ENCODE measurements at places on chromosomes 1 and 21. TPM values are rescaled to one million over a fixed set of nuclear protein-coding genes. Genes with fewer than 3 reads are reported as not detected.

DNA sequence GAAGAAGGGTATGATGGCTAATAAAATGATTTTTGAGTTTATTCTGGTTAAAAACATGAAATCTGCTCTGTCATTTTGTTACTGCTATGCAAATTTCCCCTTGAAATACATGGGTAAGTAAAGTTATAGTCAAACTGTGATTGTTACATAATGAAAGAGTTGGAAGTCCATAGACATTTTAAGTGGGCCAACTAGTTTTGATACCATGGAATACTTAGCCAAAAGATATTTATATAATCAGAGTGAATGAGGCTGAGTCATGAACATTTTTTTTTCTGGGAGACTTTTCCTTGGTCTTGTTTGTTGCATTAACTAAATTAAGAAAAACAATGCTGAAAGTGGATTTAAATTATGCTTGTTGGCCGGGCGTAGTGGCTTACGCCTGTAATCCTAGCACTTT, 58.2 kb upstream of the MPC2 start:
- no peak for DNase-seq

DNA sequence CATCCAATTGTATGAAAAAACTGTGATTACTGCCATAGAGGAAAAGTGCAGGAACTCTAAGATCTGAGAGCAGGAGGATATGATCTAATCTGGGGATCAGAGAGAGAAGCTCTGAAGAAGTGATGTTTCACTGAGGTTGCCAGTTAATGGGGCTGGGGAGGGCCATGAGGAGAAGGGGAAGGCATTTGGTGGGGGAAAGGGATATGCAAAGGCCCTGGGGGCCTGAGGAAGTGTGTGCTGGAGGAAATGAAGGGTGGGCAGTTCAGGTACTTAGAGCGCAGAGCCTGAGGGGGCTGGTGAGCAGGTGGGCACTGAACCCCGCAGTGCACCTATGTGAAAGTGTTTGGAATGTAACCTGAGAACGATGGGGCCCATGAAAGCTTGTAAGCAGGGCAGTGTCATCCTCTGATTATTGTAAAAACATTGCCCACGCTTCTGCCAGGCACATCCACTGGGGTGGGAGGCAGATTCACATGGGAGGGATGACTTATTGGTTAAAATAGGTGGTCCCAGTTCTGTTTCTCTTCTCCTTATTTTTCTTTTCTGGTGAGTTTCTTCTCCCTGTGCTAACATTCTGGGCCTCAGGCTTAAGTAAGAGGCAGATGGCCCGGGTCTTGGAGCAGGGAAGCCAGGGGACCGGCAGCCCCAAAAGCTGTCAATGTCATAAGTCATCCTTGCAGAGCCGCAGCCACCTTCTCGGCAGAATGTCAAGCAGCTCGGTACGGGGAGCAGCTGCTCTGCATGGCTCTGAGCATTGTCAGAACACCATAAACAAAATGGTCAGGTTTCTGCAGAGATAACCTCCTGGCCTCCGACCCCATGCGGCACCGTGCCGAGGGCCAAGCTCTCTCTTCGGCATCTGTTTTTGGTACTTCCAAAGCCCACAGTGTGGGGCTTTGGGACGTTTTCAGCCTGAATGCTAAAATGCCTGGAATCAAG, 492.0 kb upstream of the VAMP3 start:
- DNase-seq, result peak; percentile 32

- no peak for DNase-seq
Measured at GRCh38 chr21:37742115-37742514, 174.1 kb downstream of the KCNJ6 start.

- DNase-seq, result no peak
Measured at GRCh38 chr1:213606252-213606820, 381.4 kb upstream of the PROX1 start.

GRCh38 chr1:33329600-33330305, 8.9 kb upstream of the A3GALT2 start:
- DNase-seq, result no peak

DNA sequence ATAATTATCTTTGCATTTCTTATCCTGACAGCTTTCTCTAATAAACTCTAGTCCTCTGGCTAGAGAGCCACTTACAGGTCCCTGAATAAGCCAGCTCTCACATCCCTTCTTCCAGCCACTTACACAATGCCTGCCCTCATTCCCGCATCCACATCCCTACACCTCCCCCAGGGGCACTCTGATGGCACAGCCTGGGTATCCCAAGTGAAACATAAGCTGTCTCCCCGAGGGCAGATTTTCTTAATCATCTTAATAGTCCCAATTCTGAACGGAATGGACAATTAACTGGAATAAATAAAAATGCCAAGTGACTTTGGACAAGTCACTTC, 4.9 kb downstream of the RHOC start:
- no peak for DNase-seq

DNA sequence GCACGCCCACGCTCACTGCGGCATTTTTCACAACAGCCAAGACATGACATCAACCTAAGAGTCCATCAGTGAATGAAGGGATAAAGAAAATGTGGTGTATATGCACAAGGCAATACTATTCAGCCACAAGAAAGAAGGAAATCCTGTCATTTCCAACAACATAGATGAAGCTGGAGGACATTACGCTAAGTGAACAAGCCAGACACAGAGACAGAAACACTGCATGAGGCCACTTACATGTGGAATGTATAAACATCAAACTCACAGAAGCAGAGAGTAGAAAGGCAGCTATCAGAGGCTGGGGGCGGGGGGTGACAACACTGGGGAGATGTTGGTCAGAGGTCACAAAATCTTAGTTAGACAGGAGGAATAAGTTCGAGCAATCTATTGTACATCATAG, 20.9 kb downstream of the TMPRSS2 start:
- DNase-seq, result no peak

DNA sequence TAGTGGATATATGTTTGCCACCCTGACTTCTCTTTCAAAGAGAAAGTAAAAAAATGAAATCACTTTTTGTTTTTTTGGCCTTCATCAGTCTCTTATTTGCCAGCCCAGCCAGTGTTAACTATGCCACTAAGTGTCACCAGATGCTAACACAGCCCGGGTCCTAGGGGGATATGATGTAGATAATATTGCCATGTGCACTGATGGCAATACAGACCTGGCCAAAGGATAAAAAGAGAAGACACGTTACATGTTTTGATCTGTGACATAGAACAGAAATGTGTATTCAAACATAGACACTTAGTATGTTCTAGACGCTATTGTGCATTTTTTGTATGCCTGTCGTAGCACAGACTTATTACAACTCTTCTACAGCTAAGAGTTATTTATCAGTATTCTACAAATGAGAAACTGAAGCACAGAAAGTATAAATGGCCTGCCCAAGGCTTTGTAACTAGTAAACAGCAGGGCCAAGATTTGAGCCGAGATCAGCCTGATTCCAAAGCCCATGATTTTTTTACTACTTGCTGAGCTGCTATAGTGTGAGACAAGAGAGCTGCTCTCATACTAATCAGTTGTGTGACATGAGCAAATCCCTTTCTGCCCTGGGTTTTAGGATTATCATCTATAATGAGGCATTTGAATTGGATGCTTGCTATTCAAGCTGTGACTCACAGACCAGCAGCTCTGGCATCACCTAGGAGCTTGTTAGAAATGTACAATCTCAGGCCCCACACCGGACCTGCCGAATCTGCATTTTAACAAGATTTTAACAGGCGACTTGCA, 6.3 kb downstream of the LRRC53 start:
- DNase-seq, result no peak

The WNT4 gene
- total RNA-seq, result 0.44 TPM

The RAB25 gene
- 82.0 TPM for total RNA-seq

The BCL2L15 gene
- total RNA-seq, result 0.06 TPM

The GJA8 gene
- total RNA-seq, result not detected

The CYP4A22 gene
- total RNA-seq, result not detected

The LCE1E gene
- total RNA-seq, result not detected

Data from endodermal cell (in vitro differentiated cells).